Bronchial epithelial cell (primary cell): ENCODE measurements at places on chromosomes 3 and 15.
A peak's percentile ranks its signal among the peaks of the same experiment; 100 is the strongest.

- DNase-seq, result no peak
These were observed 268.5 kb downstream of the CLSTN2 start for GRCh38 chr3:140203510-140203909.

DNA sequence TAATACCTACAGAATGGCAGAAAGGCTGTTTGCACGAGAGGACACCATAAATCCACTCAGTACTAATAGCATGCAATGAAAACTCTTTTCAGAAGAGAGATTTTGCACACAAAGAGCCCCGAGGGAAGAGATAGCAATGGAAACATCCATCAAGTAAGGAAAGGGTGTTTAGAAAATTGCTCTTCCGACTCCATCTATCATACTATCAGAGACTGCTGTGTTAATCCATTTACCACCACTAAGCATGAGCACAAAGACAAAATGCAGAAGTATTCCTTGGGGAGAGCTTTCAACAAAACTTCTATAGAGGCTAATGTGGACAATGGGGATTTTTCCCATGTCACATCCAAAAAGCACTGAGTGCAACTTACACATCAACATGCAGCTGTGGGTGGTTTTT is 72.1 kb upstream of the PLAAT1 start:
- DNase-seq, result no peak

- DNase-seq, result peak; percentile 90
These were observed 127.9 kb downstream of the DMXL2 start for GRCh38 chr15:51494411-51495314.

GRCh38 chr15:66705277-66706146 is 3.5 kb downstream of the SMAD6 start:
- DNase-seq, result no peak

- DNase-seq, result no peak
These were observed 105.8 kb downstream of the DHX30 start for GRCh38 chr3:47908744-47909143.

- peak; percentile 82 for DNase-seq
These were observed 655 bp upstream of the TMOD3 start for GRCh38 chr15:51828621-51829375.

GRCh38 chr3:101036213-101036618 is 43.0 kb upstream of the ABI3BP start:
- peak; percentile 96 for DNase-seq

DNA sequence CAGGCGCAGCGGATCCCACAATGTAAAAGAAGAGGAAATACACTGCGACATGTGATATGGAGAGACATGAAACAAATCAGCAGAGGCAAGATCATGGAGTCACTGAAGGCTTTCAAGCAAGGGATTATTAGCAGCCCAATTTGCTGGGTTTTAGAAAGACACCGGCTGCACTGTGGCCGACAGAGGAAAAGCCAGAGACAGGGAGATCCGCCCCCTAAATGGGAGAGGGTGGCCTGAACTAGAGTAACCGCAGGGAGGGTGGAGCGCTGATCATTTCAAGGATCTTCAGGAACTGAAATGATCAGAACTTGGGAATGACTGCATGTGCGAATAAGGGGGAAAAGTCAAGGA is 612 bp upstream of the C15orf40 start:
- no peak for DNase-seq

DNA sequence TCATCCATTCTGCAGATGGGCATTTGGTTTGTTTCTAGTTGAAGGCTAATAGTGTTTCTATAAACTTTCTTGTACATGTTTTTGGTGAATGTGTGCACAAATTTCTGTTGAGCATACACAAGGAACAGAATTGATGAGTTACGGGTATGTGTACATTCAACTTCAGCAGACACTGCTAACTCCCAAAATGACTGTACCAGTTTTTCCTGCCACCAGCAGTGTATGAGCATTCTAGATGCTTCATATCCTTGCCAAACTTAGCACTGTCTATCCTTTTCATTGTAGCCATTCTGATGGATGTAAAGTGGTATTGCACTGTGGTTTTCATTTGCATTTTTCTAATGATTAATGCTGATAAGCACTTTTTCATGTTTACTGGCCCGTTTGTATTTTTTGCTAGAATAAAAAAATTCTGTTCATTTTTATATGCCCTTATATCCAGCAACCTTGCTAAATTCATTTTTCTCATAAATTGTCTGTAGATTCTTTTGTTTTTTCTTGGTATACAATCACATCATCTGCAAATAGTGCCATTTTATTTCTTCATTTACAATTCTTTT is 110.2 kb downstream of the ATP1B3 start:
- DNase-seq, result no peak

DNA sequence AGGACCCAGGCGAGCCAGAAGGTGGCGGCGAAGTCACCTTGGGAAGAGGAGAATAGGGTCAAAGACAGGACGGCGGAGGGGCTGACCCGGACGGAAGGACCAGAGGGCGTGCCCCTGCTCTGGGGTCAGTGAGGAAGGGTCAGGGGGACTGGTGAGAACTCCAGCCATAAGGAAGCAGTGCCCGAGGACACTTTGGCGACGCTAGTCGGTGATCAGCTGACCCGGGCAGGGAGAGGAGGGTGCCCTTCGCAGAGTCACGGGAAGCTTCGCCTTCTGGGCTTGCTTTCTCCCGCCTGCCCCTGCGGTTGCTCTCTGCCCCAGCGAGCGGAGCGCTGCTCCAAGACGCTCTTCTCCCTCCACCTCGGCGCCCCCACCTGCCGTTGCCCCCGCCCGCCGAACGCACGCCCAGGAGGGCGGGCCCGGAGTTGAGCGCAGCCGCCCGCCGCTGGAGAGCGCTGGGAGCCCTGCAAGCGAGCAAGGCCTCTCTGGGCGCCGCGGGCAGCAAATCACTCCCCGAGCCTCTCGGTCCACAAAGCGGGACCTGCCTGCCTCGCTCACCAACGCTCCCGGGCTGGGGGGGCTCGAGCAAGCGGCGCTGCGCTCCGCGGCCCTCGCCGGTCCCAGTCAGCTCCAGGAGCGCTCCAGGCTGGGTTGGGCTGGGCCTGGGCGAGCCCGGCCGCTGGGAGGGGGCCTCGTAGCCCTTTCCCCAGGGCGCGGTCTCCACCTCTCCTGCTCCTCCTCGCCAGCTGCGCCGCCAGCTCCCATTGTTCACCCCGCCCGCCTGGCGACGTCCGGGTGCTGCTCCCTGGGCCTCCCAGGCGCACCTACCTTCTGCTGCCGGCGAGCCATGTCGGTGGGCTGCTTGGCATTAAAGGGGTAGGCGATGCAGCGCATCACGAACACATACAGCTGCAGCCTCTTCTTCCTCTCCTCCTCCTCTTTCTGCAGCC is 1.2 kb downstream of the CADPS start:
- DNase-seq, result no peak

DNA sequence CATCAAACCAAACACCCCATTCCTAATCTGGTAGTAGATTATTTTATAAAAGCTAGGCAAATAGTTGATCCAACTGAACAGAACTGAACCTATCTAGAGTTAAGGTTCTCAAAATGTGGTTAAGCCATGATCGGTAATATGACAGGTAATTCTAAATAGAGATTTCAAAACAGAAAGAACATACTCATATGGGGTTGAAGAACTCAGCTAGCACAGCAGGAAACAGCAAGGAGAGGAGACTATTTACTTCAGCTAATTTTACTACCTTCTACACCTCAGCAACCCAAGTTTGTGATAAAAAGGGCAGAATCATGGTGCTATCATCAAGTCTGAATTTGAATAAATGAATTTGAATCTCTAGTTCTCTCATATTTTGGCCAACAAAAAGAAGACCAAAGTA is 11.8 kb downstream of the CD47 start:
- DNase-seq, result no peak

- no peak for DNase-seq
These were observed 134.2 kb downstream of the RPL22L1 start for GRCh38 chr3:170735821-170736220.

DNA sequence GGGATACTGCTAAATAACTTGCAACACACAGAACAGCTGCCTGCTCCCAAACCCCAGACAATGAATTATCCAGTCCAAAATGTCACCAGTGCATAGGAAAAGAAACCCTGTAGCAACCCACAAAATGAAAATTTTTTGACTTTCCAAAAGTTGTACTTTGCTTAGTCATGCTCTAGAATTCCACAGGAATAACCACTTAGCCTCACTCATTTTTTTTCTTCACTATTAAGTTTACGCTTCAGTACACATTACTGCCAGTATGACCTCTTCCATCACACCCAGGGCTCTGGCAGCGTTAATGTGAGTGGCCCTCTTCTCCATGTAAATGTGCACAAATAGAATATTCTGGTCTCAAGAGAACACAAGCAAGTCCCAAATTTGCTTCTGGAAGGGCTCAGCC is 259.8 kb downstream of the MAGI1 start:
- no peak for DNase-seq

DNA sequence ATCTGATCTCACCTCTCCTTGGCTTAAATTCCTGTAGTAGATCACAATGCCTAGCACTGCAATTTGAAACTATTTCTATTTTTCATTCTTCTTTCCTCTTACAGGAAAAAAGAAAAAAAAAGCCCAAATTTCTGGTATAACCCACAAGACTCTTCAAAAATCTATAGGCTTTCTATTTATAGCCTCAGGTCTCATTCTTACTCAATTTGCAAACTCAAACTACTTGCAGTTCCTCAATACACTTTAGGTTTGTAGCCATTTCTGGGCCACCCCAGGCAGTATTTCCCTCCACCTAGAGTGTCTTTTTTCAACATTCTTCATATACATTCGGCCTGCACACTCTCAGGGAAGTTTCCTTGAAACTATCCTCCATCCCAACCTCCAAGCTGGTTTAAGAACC is 169.0 kb downstream of the TBC1D5 start:
- DNase-seq, result no peak

- DNase-seq, result peak; percentile 70
These were observed 92.2 kb upstream of the RAP2B start for GRCh38 chr3:153069598-153070510.

GRCh38 chr3:16999871-17000270 is 115.1 kb downstream of the PLCL2 start:
- DNase-seq, result no peak

DNA sequence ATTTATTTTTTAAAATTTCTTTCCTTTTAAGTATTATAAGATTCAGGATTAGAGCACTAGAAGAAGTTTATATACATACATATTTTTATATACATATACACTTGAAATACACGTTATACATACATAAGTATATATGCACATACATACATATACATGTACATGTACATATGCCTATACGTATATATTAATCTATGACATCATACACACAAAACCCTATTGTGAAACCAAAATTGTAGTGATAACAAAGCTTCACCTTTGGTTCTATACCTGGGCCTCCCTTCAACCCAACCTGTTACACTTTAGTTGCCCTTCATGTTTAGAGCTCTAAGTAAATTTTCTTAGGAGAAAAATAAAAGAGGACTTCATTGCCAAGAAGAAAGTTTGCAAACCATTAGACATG is 17.0 kb downstream of the AADACL2 start:
- DNase-seq, result peak; percentile 51

DNA sequence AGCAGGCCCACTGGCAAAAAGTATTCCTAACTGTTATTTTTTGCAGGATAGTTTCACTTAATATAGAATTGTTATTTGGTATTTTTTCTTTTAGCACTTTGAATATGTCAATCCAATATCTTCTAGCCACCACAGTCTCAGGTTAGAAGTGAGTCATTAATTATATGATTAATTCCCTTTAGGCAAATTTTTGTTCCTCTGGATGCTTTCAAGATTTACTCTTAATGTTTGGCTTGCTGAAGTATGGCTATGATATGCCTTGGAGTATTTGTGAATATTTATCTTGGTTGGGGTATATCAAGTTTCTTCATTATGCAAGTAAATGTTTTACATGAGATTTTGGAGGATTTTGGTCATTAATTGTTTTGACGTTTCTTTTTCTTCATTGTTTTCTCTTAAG is 152.1 kb upstream of the ALCAM start:
- DNase-seq, result peak; percentile 83

GRCh38 chr15:70159001-70159712 is 61.4 kb upstream of the TLE3 start:
- no peak for DNase-seq

GRCh38 chr3:169710619-169711018 is 47.1 kb upstream of the MECOM start:
- DNase-seq, result peak; percentile 14

DNA sequence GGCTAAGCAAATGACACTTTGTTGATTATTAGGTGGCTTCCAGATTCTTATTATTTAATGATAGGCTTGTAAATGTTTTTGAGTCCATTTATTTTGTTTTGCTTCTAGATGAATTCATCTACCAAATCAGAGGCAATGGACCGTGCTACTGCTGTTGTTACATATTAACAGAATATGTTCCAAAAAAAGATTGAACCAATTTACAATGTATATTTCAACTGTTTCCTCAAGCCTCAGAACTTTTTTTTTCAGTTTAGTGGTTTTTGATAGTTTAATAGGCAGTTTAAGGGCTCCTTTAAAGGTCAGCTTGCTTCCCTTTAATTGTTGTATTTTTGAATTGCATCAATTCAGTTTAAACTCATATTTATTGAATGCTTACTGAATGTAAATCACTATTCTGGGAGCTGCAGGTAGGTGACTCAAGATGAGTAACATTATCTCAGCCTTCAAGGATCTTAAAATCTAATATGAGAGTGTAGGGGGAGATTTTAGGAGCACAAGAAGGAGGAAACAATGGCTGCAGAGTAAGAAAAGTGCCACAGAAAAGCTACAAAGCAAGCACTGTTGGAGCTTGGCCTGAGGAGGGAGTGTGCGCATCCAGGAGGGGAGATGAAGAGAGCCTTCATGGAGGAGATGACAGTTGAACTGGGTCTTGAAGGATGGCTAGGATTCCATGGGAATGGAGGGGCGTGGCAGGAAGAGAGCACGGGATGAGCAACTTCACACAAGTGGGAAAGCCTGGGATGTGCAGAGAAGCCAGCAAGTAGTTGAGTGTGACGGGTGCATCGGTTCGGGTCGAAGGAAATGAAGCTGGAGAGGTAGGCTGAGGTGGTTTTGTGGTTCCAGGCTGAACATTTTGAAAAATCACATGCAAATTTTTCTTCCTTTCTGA is 14.7 kb downstream of the MAP2K1 start:
- peak; percentile 67 for DNase-seq

GRCh38 chr15:84725001-84725491 is 9.1 kb upstream of the SEC11A start:
- DNase-seq, result peak; percentile 47

GRCh38 chr3:13025778-13026518 is 47.3 kb downstream of the IQSEC1 start:
- no peak for DNase-seq

DNA sequence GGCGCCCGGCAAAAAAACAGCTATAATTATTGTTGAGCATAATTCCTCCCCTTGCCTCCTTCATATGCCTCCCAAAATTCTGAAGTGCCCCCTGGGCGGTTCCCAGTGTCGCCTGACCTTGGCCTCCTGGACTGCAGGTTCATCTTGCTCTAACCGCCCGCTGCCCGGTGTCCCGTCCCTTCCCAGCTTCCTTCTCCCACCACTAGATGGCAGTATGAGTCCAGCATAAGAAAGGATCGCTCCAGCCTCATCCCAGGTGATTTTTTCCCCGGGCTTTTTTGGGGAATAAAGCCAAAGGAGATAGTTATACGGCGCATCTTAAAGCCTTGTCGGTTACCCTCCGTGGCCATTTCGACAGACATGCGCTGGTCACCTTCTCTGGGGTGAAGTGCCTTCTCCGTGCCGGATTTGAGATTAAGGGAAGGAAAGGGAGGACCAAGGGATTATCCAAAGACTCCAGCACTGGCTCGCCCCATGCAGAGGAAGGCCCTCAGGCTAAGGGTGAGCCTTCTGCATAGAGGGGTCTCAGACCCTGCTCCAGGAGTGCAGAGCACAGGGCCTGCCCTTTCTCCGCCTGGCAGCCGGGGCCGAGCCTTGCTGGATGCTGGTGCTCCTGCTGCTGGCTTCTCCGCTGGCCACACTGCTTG is 45.8 kb upstream of the TRA2B start:
- peak; percentile 51 for DNase-seq
